ENCODE measurements at places on chromosomes 1 and 21.

- H3K27me3 ChIP-seq, result no peaks in the 10 kb centered on the region
- H3K36me3 ChIP-seq, result no peaks in the 10 kb centered on the region
- H3K27ac ChIP-seq, result no peak overlapping the region
- no peaks in the 10 kb centered on the region for H3K4me1 ChIP-seq
Observed at GRCh38 chr1:201721082-201722049, 107.6 kb upstream of the IPO9 start.

- no peak for DNase-seq
- H3K27ac ChIP-seq, result peak overlapping the region; percentile 77
- peaks cover 3% of the 10 kb centered on the region for H3K36me3 ChIP-seq
- H3K27me3 ChIP-seq, result no peaks in the 10 kb centered on the region
- peak overlapping the region; percentile 73 for H3K4me3 ChIP-seq
Observed at GRCh38 chr1:155003227-155003765, 694 bp downstream of the ZBTB7B start.

DNA sequence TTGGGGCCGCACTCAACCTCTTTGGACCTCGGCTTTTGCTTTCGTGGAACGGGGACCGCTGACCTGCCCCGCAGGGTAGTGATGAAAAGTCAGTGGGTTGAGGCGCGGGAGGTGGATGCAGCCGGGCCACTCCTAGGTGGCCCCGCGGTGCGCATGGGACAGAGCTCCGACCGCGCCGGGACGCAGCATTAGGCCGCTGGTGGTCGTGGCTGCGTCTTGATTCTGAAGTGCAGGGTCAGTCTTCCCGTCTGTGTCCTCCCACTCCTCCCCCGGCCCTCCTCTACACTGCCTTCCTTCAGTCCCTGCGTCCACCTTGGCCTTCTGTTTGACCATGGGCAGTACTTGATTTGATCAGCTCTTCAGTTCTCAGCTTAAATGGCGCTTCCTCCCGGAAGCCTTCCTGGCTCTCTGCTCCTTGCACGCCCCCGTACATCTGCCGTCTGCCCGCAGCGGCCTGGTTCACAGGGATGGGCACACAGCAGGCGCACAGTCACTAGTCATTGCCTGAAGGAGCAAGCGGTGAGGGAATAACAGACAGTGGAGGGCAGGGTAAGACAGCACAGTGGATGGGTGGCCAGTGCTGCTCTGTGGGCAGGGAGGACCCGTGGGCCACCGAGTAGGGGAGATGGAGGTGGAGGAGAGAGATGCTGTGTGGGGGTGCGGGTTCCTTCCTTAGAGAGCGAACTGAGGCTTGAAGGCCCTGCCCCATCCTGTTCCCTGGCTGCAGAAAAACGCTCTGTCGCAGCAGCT is 633 bp downstream of the THEMIS2 start:
- no peaks in the 10 kb centered on the region for H3K27me3 ChIP-seq
- peaks cover 90% of the 10 kb centered on the region for H3K4me1 ChIP-seq
- H3K36me3 ChIP-seq, result peaks cover 19% of the 10 kb centered on the region
- H3K4me3 ChIP-seq, result peak overlapping the region; percentile 88
- peak; percentile 53 for DNase-seq
- H3K27ac ChIP-seq, result peak overlapping the region; percentile 12

DNA sequence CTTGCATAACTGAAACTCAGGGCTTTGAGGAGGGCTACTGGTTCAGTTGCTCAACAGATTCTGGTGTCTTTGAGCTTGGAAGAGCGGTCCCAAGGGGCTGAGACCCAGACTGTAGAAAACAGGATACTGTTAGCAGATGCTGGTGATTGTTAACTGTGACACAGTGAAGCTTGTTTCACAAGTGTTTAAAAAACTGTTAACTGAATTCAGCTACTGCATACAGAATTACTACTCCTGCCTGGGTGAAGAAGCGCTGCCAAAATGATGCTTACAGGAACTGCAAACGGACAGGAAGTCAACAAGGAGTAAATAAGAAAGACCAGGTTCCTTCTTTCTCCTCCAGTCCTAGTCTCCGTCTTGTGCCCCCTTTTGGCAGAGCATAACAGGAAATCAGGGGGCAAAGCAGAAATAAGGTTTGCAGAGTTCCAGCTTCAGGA is 195.3 kb upstream of the USP25 start:
- DNase-seq, result no peak
- no peaks in the 10 kb centered on the region for H3K27me3 ChIP-seq
- H3K4me1 ChIP-seq, result no peaks in the 10 kb centered on the region
- H3K4me3 ChIP-seq, result no peak overlapping the region
- no peaks in the 10 kb centered on the region for H3K36me3 ChIP-seq
- no peak overlapping the region for H3K27ac ChIP-seq

GRCh38 chr1:79043506-79043905 is 37.0 kb upstream of the ADGRL4 start:
- no peak for DNase-seq
- H3K4me3 ChIP-seq, result no peak overlapping the region
- H3K4me1 ChIP-seq, result no peaks in the 10 kb centered on the region
- no peak overlapping the region for H3K27ac ChIP-seq
- H3K27me3 ChIP-seq, result no peaks in the 10 kb centered on the region

- H3K27ac ChIP-seq, result no peak overlapping the region
- DNase-seq, result no peak
- peaks cover 17% of the 10 kb centered on the region for H3K27me3 ChIP-seq
- H3K4me1 ChIP-seq, result no peaks in the 10 kb centered on the region
- no peak overlapping the region for H3K4me3 ChIP-seq
- H3K36me3 ChIP-seq, result no peaks in the 10 kb centered on the region
Observed at GRCh38 chr1:107481756-107482384, 341.0 kb downstream of the NTNG1 start.

GRCh38 chr1:17190010-17190995 is 14.6 kb upstream of the PADI1 start:
- no peak overlapping the region for H3K4me3 ChIP-seq
- H3K27ac ChIP-seq, result no peak overlapping the region
- H3K36me3 ChIP-seq, result no peaks in the 10 kb centered on the region
- H3K4me1 ChIP-seq, result peaks cover 20% of the 10 kb centered on the region
- DNase-seq, result no peak

GRCh38 chr1:209607795-209608178 is 24.3 kb downstream of the CAMK1G start:
- no peak overlapping the region for H3K4me3 ChIP-seq
- no peak overlapping the region for H3K27ac ChIP-seq
- H3K27me3 ChIP-seq, result no peaks in the 10 kb centered on the region

- peaks cover 14% of the 10 kb centered on the region for H3K4me1 ChIP-seq
- no peaks in the 10 kb centered on the region for H3K36me3 ChIP-seq
- DNase-seq, result no peak
Observed at GRCh38 chr1:68497358-68497698, 446 bp upstream of the DEPDC1 start.

- no peak for DNase-seq
- peaks cover 2% of the 10 kb centered on the region for H3K4me1 ChIP-seq
- H3K27ac ChIP-seq, result no peak overlapping the region
- no peak overlapping the region for H3K4me3 ChIP-seq
Observed at GRCh38 chr1:46517010-46517600, 27.5 kb downstream of the DMBX1 start.

DNA sequence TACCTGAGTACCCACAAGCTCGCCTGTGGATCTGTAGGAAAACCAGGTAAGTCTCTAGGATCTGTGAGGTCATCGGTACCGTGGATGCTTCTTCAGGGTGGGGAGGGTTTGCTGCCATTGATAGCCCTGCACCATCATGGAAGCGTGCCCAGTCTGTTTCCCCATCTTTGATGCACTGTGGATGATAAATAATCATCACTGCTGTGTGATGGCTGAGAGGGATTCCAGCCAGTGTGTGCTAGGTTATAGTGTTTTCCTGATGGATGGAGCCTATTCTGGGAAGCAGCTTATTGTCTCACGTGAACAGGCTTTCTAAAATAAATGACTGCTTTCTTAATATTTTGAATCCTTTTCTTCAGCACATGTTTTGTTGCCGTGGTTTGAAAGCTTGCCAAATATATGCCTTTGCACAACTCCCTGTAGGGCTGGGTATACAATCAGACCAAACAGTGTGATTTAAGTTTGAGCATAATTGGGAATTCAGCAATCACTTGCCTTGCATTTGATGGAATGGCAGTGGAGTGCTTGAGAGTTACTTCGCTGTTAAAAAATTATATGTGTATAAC is 113.8 kb downstream of the CAMTA1 start:
- no peak overlapping the region for H3K27ac ChIP-seq
- no peaks in the 10 kb centered on the region for H3K4me1 ChIP-seq
- H3K36me3 ChIP-seq, result no peaks in the 10 kb centered on the region
- no peak for DNase-seq
- no peak overlapping the region for H3K4me3 ChIP-seq

GRCh38 chr1:19735440-19736127 is 64.1 kb downstream of the TMCO4 start:
- no peak overlapping the region for H3K27ac ChIP-seq
- no peaks in the 10 kb centered on the region for H3K27me3 ChIP-seq
- DNase-seq, result no peak
- no peak overlapping the region for H3K4me3 ChIP-seq
- H3K4me1 ChIP-seq, result no peaks in the 10 kb centered on the region

DNA sequence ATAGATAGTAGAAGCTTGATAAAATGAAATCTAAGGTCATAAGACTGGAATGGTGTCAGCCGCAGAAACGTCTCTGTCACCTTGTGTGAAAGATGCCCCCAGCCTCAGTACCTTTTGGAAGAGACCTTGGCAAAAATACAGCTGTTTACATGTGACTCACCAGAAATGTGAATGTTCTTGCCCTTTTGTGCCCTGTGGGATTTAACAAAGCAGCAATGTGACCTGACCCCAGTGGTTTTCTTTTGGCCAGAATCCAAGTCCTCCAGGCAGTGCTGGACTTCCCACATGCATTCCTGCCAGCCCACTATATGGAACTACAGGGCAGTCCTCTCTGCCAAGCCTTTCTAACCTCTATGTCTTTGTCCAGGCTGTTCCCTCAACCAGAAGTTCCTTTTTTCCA is 27.2 kb upstream of the LRRC8C start:
- H3K27me3 ChIP-seq, result no peaks in the 10 kb centered on the region
- peak overlapping the region; percentile 80 for H3K27ac ChIP-seq
- no peak for DNase-seq
- H3K4me1 ChIP-seq, result peaks cover 81% of the 10 kb centered on the region
- H3K4me3 ChIP-seq, result no peak overlapping the region
- no peaks in the 10 kb centered on the region for H3K36me3 ChIP-seq

GRCh38 chr1:241944300-241944699 is 13.3 kb upstream of the BECN2 start:
- H3K27me3 ChIP-seq, result no peaks in the 10 kb centered on the region
- no peak overlapping the region for H3K27ac ChIP-seq
- no peak for DNase-seq
- no peaks in the 10 kb centered on the region for H3K36me3 ChIP-seq
- H3K4me1 ChIP-seq, result no peaks in the 10 kb centered on the region

DNA sequence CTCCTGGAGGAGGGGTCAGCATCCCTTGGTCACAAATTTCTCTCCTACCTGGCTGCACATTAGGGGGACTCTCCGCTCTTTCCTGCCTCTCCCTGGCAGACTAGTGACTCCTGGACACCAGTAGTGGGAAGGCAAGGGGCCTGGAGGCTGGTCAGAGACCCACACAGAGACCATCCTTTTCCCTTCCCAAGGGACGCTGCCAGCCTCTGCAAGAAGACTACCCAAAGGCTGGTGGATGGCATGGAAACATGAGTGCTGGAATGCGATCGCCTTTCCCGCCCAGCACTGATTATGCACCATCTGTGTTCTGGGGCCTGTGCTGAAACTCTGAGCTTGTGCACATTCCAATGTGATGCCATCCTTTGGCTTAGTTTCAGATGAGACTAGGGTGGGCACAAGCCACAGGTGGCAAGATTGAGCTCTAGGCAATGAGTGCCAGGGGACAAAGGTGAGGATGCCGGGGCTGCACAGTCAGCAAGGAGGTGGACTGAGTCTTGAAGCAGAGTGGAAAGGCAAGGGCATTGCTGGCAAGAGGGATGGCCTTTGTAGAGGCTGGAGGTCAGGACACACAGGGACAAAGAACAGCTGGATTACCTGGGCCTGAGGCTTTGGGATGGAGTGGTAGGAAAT is 12.6 kb upstream of the EPS8L3 start:
- H3K4me3 ChIP-seq, result no peak overlapping the region
- DNase-seq, result no peak
- no peaks in the 10 kb centered on the region for H3K27me3 ChIP-seq
- H3K27ac ChIP-seq, result no peak overlapping the region

DNA sequence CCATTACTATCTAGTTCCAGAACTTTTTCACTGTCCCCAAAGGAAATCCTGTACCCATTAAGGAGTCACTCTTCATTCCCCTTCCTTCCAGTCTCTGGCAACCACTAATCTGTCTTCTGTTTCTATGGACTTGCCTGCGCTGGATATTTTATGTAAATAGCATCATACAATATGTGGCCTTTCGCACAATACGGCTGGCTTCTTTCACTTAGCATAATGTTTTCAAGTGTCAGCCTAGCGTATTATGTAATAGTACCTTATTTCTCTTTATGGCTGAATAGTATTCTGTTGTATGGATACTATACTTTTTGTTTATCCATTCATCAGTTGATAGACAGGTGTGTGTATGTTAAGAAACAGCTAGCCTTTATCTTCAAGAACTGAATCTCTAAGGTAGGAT is 14.3 kb downstream of the ATF3 start:
- H3K36me3 ChIP-seq, result no peaks in the 10 kb centered on the region
- no peak for DNase-seq
- no peaks in the 10 kb centered on the region for H3K4me1 ChIP-seq
- peaks cover 3% of the 10 kb centered on the region for H3K27me3 ChIP-seq

- H3K4me3 ChIP-seq, result no peak overlapping the region
- H3K36me3 ChIP-seq, result no peaks in the 10 kb centered on the region
- H3K27me3 ChIP-seq, result no peaks in the 10 kb centered on the region
- no peak for DNase-seq
Observed at GRCh38 chr1:209624558-209625549, 27.4 kb downstream of the LAMB3 start.

DNA sequence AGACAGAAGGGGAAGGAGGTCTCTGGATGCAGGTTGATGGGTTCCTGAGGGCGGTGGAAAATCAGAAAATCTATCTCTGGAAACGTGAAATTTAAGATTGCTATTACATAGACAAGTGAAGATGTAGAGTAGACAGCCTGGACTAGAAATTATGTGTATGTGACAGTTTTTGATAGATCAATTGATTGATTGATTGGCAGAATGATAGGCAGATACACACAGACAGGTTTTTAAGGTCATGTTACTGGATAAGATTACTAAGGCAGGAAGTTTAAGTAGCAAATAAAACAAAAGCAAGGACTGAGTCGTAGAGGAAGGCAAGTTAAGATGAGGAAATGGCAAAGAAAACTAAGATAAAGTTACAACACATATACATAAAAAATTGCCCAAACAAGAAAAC is 124.7 kb downstream of the RGS21 start:
- H3K4me1 ChIP-seq, result no peaks in the 10 kb centered on the region
- DNase-seq, result no peak
- H3K27me3 ChIP-seq, result no peaks in the 10 kb centered on the region
- no peak overlapping the region for H3K27ac ChIP-seq
- no peak overlapping the region for H3K4me3 ChIP-seq
- H3K36me3 ChIP-seq, result no peaks in the 10 kb centered on the region

- no peak overlapping the region for H3K27ac ChIP-seq
- H3K4me1 ChIP-seq, result peaks cover 11% of the 10 kb centered on the region
- H3K36me3 ChIP-seq, result no peaks in the 10 kb centered on the region
- no peak for DNase-seq
Observed at GRCh38 chr1:171433451-171433850, 51.9 kb upstream of the PRRC2C start.
